ENCODE measurements at places on chromosomes 2 and 18.

- DNase-seq: no peak
Observed at GRCh38 chr18:7259475-7259874, 28.6 kb downstream of the LRRC30 start.

DNA sequence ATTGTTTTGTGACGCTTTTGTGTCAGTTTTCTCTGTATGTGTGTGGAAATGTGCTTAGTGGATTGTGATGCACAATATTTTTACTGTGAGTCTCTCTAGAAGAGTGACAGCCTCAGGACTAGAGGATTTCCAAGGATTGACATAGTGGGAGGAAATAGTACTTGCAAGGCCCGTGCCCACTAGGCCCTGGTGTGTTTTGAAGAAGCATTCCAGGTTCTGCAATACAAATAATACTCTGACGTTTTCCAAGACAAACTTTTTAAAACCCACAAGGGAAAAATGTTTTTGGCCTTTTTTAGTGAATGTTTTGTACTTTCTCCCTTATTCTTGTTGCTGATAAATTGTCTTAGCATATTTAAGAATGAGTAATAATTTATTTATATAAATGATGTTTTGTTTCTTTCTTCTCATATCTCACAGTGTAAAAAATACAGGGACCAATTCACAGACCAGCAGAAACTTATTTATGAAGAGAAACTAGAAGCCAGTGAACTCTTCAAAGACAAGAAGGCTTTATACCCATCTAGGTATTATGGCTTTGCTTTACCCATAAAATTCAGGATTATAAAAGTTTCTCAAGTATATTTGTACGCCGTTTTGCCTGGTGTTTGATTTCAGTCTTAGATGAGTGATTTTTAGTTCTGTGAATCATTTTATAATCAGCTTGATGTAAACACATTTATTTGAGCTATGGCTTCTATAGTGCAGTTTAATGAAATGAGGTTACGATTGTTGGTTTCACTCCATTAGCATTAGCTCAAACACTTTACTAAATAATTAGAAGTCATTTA, 165.6 kb downstream of the MYO1B start:
- DNase-seq: no peak

GRCh38 chr2:154158101-154158500, 286.4 kb downstream of the GALNT13 start:
- no peak for DNase-seq

DNA sequence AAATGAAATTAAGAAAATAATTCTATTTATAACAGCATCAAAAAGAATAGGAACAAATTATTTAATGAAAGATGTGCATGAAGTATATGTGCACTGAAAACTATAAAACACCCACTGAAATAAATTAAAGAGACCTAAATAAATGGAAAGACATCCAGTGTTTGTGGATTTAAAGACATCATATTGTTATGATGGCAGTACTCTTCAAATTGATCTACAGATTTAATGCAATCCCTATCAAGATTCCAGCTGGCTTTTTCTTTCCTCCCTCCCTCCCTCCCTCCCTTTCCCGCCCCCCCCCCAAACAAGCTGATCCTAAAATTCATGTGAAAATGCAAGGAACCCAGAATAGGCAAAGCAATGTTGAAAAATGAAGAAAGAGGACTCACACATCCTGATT, 83.5 kb upstream of the ZFP36L2 start:
- no peak for DNase-seq

DNA sequence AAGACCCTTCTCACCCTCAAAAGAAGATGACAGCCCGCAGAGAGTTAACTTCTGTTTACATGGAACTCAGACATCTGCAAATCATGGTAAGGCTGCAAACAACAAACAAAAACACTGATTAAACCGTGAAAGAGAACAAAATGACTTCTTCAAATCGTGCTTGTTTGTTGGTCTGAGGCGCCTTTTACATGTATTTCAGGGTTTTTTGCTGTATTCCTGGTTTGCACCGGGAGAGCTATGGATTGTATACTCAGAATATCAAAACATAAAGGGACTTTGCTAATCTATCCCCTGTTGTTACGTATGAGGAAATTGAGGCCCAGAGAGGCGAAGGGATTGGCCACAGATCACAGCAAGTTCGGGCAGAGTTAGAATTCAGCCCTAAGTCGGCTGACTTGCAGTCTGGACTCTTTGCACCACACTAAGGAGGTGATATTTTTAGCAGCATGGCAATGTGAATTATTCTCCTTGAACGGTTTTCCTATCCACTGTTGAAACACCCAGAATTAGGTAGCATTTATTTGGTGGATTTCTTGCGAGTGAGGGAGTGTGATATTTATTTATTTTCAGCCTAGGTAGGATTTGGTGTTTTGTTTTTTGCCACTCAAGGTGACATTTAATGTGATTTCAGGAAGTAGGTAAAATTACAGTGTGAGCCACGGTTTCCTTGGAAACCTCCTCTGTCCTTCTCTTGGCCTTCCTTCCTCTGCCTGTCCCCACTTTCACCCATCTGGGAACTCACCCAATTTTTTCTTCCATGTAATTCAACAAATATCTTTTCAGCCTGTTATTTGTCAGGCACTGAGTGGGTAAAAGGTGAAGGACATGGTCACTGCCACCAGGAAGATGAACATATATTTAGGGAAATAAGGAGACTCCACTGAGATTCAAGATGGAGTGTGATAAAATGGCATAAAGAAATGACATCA, 980 bp upstream of the PDE6D start:
- no peak for DNase-seq

DNA sequence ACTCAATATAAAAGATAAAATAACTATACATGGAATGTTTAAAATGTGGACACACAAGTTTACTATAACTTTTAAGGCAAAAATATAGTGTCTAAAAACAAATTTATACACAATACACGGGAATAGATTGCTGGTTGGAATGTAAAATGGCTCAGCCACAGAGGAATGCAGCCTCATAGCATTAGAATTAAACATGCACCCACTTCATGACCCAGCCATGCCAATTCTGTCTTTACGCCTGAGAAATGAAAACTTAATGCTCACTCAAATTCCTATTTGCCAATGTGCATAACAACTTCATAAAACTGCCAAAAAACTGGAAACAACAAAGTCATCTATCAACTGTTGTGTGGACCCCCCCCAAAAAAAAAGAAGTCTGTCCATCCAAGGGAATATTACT, 1006.6 kb upstream of the POU3F3 start:
- DNase-seq: no peak

DNA sequence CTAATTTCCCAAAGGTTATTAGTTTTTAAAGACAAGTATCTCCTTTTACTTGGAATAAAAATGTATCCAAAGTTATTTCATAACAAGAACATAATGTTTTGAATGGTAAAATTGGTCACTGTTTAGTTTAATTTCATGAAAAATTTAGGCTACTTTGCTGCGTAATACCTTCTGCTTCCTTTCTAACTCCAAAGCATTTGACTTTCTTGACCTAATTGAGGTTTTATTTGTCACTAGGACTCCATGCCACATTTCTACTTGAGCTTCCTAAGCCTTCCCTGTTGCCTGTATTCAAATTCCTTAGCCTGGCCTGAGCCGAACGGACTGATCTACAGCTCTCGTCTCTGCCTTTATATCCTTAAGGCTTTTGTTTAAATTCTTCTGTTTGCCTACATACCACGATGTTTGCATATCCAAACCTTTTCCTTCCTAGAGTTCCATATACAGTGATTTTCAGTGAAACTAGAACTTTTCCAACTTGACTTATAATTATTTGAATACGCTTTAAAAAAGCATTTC, 25.1 kb downstream of the ARMC9 start:
- DNase-seq: no peak

- DNase-seq: no peak
Observed at GRCh38 chr2:133061874-133062593, 392.0 kb upstream of the LYPD1 start.

GRCh38 chr18:3689986-3690763, 240.2 kb downstream of the TGIF1 start:
- DNase-seq: no peak

DNA sequence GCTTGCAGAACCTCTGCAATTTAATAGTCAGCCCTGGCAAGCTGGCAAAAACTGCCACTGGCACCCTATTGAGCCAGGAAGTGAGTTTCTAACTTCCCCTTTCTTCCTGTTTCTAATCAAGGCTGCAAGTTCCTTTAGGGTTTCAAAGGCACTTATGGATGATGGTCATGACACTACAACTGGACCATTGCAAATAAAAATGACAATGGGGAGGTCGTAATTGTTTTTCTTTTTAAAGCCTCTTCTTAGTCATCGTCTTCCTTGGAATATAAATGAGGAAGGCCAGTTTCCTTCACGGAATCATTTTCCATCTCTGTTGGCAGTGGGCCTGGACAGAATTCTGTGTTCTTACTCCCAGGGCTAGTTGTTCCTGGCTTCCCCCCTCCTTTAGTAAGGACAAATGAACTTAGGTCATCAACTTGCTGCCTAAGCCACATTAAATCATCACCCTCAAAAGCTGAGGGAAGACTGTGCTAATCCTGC, 35.8 kb downstream of the SH3RF3 start:
- no peak for DNase-seq

DNA sequence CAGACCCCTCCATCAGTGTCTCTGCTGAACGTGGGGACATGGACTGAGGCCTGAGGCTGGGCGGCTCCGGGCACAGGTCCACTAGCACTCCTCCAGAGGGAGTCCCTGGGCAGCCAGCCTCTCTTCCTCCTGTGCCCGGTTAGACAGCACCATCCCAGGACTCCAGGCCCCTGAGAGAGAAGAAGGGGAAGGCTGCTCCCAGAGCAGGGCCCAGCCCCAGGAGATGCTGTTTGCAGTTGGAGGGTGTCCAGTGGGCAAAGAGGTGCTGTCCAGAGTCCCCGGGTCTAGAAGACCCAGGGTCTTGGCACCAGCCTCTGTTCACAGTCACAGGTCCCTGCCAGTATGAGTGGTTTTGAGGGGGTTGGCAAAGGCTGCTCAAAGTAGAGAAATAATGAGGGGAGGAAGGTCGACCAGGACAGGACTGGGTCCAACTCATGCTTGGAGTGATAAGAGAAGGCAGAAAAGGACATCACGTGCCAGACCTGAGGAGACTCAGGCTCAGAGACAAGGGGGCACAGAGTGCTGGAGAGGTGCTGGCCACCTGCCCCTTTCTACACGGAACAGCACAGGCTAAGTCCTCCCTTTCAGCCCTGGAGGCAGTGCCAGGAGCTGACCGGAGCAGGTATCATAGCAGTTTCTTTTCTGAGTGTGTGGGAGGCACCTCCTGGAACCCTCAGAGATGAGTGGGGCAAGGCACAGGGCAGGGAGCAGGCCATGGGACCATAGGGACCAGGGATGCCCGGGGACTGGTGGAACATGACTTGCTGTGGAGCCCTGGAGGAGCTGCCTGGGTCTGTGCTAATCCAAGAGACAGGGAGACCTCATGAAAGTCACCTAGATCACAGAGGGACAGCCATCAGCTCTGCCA, 21.1 kb downstream of the CRACDL start:
- no peak for DNase-seq

GRCh38 chr2:230419181-230419580, 3.2 kb downstream of the SP100 start:
- no peak for DNase-seq

DNA sequence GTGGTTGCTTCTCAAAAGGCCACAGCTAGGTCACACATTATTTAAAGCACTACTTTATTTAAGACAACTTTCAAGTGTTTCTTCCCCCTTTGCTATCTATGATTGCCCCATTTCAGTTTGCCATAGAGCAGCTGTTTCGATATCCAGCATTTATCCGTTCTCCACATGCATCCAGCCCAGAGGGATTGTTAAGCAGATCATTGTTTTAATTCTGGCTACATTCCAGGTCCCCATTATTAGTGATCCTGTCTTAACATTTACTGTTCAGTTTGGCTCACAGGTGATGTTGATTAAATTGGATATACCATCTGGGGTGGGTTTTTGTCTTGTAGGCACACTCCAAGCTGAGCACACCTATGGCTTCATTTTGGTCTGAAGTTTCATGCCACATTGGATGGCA, 638.7 kb downstream of the ZEB2 start:
- no peak for DNase-seq

DNA sequence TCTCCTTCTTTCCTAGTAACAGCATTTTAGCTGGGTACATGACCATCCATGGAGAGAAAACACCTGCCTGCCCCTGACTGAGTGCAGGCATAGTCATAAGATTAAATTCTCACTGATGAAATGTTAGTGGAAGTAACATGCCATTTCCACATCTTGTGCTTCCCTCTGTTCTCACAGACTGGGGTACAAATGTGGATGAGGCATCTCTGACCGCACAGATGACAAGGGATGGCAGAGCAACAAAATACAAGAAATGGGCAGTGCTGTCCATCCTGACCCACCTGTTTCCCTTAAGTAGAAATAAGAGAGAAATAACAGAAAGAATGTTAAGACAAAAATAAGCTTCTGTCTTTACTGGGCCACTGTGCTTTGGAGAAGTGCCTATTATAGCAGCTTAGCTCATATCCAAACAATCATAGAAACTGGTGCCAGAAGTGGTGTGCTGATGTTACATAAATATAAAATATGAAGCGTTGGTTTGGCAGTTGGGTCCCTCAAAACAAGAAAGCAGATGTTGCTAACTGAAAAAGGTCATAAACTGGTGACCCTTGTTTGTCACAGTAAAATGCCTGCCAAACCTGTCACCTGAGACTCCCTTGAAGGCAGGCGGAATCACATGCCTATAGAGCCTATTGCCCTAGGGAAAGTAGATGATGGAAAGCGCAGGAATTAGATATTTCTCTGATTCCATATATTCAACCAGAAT, 72.4 kb upstream of the CCDC150 start:
- DNase-seq: no peak

DNA sequence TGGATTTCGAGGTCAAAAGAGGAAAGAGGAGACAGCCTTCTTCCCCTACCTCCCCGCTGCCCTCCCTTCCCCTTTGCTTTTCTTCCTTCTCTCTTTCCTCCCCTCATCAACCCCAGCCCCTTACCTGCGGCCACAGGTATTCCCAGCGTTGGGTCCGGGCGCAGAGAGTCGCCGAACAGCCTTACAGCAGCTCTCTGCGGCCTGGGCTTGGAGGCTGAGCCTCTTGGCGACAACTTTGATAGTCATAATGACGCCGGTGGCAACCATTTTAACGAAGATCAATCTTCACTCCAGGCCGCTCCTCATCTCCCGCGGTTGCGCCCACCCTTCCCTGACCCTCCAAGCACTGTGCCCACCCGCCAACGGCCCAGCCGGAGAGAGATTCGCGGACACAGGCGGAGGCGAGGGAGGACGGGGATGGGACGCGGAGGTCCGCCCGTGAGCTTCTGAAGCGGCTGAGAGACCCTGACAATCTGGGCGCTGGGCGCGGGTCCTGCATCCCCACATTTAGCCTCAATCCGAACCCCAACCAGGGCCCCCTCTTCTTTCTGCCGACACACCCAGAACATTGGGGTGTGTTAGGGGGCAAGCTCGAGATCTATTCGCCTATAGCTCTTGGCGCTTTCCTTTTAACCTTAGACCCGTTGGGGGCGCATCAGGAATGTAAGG, 1.5 kb upstream of the EVX2 start:
- no peak for DNase-seq

- no peak for DNase-seq
Observed at GRCh38 chr2:37582481-37583220, 88.8 kb downstream of the CDC42EP3 start.

- DNase-seq: no peak
Observed at GRCh38 chr2:210309548-210310233, 5.3 kb downstream of the MYL1 start.

All from activated T-helper 1 cell treated with anti-CD3 and anti-CD28 coated beads, Interleukin-2, amount 50 U/mL, for 16 hours (primary cell).